WTC11 (cell line): ENCODE measurements at places on chromosomes 7 and 10. TPM values are rescaled to one million over a fixed set of nuclear protein-coding genes. Genes with fewer than 3 reads are reported as not detected.

GRCh38 chr7:138527746-138528223 lies 67.7 kb downstream of the TRIM24 start:
- no peak overlapping the region for H3K27ac ChIP-seq
- peaks cover 3% of the 10 kb centered on the region for H3K4me1 ChIP-seq
- peaks cover 87% of the 10 kb centered on the region for H3K36me3 ChIP-seq
- no peaks in the 10 kb centered on the region; the same call in 1 of the 2 replicates for H3K27me3 ChIP-seq
- no peak overlapping the region for H3K4me3 ChIP-seq

LIPF gene
- not detected in 3 replicates for total RNA-seq

DNA sequence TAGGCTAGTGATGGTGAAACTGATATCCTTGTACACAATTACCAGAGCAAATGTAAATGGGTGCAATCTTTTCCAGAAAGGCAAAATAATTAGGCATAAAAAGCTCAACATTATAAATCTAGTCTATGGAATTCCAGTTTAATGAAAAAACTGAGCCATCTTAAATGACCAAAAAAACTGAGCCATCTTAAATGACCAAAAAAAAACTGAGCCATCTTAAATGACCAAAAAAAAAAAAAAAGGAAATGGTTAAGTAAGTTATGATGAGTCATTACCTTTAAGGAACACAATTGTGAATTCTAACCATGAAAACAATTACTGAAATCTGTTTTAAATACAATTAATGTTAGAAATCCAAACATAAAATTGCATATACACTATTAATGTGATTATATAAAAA lies 25.3 kb downstream of the USP6NL start:
- H3K27ac ChIP-seq: no peak overlapping the region
- H3K27me3 ChIP-seq: no peaks in the 10 kb centered on the region
- peaks cover 23% of the 10 kb centered on the region for H3K36me3 ChIP-seq
- H3K4me3 ChIP-seq: no peak overlapping the region

OR2A42 gene
- 0.20 to 0.37 TPM (median 0.27 TPM) in 3 replicates for total RNA-seq

DNA sequence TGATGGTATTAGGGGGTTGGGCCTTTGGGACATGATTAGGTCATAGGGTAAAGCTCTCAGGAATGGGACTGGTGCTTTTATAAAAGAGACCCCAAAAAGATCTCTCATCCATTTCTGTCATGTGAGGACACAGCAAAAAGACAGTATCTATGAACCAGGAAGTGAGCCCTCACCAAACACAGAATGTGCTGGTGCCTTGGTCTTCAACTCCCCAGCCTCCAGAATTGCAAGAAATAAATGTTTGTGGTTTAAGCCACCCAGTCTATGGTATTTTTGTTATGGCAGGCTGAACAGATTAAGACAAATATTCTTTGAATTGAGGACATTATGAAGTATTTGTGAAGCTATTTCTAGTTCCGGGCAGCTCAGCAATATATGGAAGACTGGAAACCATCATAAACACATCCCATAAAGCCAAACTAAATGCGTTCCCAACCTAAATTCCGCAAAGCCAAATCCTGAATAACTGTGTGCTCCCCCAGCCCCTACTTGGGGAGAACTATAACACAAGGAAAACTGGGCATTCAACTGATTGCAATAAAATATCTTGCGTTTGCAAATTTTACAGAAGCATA lies 153.7 kb downstream of the GALNT17 start:
- no peak overlapping the region for H3K4me3 ChIP-seq
- H3K4me1 ChIP-seq: peaks cover 69% of the 10 kb centered on the region
- no peaks in the 10 kb centered on the region for H3K27me3 ChIP-seq
- H3K27ac ChIP-seq: peak overlapping the region; percentile 36
- DNase-seq: no peak

EDRF1 gene
- 27.5 to 32.9 TPM (median 29.2 TPM) in 3 replicates for total RNA-seq

CLCN1 gene
- 0.23 to 0.46 TPM (median 0.28 TPM) in 3 replicates for total RNA-seq

- no peak overlapping the region for H3K27ac ChIP-seq
- no peaks in the 10 kb centered on the region for H3K27me3 ChIP-seq
- peaks cover 7% of the 10 kb centered on the region for H3K36me3 ChIP-seq
- no peaks in the 10 kb centered on the region for H3K4me1 ChIP-seq
- DNase-seq: peak; percentile 83
Observed at GRCh38 chr10:98425511-98426352, 10.8 kb upstream of the PYROXD2 start.

HOXA6 gene
- total RNA-seq: not detected in 3 replicates
